ENCODE measurements at places on chromosomes 2 and 18. TPM values are rescaled to one million over a fixed set of nuclear protein-coding genes. Genes with fewer than 3 reads are reported as not detected.

ATP6V1B1 gene
- total RNA-seq: not detected

UGT1A3 gene
- total RNA-seq: not detected

GPBAR1 gene
- total RNA-seq: 21.1 TPM

DNA sequence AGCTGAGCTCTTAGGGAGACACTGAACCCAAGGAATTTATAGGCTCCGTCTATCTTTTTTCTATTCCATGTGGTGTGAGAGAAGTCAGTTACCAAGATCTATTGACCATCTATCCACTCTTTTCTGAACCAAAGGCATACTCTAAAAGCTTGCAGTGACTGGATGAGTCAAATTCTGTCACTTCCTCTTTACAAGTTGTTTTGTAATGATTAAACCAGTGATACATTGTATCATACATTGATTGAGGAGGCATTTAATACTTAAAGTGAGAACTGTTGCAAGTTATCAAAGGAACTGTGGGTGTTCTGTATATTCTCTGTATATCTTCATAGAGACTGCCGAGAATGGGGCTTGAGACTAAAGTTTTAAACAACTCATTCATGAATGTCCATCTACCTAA lies 188.8 kb downstream of the CAMKMT start:
- no peak for DNase-seq

DNA sequence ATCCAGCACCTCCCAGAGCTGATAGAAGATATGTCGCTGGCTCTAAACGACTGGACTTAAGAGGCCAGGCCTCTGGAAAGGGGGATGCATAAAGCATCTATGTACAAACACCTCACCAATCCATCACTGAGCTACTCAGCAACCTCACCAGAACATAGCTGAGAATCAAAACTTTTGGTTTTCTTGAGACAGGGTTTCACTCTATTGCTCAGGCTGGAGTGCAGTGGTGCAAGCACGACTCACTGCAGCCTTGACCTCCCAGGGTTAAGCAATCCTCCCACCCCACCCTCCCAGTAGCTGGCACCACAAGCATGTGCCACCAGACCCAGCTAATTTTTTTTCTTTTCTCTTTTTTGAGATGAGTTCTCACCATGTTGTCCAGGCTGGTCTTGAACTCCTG lies 62.9 kb upstream of the MSH6 start:
- no peak for DNase-seq

Data from tibial nerve (tissue), 4 donors.